ENCODE measurements at places on chromosomes 11 and 22.

DNA sequence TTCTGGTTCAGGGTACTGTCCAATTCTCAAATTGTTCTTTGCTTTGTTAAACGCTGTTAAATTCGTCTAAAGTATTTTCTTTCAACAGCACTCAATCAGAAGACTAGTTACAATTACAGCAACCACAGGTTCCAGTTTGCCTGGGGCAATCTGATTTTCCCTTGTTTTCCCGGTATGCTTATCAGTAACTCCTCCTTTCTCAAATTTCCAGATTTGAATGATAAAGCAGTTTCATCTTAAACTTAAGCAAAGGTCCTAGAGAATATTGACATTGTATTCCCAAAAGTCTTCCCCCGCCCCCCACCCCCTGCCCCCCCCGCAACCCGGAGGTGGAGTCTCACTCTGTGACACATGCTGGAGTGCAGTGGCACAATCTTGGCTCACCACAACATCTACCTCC is 10.5 kb upstream of the USP28 start:
- DNase-seq, result no peak

DNA sequence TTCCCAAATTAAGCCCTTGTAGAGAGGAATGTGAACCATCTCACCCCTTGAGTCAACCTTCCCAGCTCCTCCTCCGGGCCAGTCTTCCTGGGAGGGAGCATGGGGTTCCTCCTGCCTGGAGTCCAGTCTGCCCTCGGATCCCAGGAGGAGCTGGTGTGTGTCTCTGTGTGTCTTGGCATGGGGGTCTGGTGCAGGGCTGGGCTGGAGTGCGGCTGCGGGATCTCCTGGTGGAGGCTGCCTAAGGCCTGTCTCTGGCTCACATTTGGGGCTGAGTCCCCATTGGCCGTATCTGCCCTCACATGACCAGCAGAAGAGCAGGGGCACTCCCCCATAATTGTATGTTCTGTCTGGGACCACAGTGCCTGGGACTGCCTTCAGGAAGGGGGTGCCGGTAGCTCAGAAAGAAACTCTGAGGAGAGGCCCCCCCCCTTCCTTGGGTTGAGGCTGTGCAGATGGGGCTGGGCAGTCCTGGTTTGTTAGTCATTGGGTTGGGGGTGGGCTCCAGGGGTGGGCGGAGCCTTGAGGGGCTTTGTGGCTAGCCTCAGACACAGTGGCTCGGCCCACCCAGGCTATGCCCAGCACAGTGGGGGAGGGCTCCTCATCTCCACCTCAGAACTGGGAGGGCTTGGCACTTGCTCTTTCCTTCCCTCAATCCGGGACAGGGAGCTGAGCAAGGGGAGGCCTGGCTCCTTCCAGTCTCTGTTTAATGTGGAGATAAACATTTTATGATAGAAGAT is 2.9 kb downstream of the C1QTNF5 start:
- no peak for DNase-seq

DNA sequence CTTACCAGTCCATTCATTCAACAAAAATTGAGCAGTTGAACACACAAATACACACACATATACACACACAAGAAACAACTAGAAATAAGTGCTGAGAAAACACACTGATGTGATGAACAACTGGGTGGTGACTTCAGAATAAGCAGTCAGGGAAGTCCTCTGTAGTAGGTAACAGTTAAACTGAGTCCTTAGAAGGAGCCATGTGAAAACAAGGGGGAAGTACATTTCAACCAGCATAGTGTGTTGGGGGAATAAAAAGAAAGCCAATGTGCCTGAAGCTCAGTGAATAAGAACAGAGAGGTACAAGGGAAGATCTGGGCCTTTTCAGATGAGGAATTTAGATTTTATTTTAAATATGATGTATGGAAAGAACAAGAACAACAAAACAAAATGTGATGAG is 6.8 kb upstream of the TMEM123 start:
- DNase-seq, result no peak

DNA sequence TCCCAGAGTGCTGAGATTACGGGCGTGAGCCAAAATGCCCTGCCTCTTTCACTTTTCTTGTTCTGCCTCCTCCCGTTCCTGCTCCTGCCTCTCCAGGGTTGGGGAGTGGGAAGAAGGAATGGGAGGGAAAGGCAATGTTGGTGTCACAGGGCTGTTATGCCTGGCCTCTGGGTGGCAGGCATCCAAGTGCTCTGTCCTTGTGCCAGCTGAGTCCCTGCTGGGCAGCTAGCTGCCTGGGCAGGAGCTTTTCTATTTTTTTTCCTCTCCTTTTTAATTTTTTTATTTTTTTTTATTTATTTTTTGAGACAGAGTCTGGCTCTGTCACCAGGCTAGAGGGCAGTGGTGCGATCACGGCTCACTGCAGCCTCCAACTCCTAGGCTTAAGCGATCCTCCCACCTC is 4.1 kb upstream of the SAC3D1 start:
- DNase-seq, result no peak

- no peak for DNase-seq
These were observed 981.0 kb upstream of the FAT3 start for GRCh38 chr11:91243630-91244029.

GRCh38 chr11:22433094-22433455 is 94.9 kb downstream of the SLC17A6 start:
- DNase-seq, result no peak

DNA sequence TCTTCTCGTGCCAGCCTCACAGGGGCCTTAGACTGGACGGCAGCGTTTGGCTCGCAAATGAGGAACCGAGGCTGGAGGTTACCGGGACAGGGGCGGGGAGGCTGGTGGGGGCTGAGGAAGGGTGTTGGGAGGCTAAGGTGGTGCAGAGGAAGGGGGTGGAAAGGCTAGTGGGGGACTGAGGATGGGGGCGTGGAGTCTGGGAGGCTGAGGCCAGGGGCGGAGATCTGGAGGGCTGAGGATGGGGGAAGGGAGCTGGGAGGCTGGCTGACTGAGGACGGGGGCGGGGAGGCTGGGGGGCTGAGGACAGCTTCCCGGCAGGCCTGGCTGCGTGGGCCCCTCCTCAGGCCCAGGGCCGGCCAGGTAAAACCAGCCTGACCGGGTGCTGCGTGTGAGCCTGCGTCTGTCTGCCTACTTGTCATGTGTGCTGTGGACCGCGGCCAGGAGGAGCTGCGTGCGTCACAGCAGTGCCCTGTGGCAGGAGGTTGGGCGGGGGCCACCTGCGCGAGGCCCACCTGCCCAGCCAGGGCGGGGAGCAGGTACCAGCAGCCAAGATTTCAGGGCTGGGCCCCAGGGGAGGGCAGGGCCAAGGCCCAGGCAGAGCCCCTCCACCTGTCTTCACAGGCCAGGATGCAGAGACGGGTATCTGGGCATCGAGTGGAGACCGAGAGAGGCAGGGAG is 9.4 kb upstream of the PIM3 start:
- no peak for DNase-seq

DNA sequence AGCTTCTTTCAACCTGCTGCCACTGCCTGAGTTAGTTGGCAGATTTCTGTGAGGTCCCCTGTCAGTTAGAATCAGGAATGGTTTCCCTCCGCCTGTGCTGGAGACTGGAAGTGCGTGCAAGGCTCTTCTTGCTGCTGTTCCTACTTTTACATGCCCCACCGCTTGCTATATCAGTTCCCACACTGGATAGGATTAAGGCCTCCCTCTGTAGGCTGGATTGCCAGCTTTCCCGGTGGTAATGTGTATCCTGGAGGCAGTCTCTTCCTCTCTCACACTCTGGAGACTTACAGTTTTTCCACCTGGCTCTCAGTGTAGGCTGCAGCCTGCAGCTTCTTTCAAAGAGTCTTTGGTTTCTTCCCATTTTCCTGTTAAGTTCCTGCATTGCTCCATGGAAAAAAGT is 66.5 kb downstream of the ARHGAP42 start:
- no peak for DNase-seq

DNA sequence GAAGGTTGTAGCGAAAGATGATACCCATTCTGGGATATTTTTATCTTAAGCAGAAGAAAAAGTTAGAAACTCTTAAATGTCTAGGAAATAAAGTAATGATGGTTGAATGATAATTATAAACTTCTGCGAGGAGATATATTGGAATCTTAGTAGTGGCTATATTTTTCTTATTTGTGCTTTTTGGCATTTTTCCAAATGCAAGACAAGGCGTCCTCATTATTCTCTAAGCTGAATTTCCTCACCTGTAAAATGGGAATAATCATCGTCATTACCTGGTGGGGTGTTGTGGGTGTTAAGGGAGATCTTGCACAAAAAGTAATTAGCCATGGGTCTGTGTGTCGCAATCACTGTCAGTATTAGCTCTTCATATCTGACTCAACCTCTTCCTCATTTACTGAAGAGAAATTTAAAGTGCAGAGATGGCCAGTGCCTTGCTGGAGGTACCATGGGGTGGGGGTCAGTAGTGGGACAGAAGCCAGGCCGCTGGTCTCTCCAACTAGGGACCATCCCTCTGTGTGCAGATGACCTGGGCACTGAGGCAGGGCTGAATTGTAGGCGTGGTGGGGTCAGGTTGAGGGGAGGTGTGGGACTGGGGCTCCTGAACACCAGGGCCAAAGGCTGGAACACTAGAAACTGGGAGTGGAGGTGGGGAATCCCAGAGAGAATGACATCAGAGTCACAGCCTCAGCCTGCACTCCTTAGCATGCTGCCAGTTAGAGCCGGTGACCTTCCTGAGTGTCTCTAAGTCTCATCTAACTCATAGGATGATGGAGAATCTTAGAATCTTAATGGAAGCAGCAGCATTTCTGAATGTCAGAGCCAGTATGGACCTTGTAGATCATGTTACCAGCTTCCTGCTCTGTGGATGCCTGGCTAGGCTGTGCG is 4.1 kb downstream of the PITPNM1 start:
- no peak for DNase-seq

- no peak for DNase-seq
These were observed 325.5 kb downstream of the CADM1 start for GRCh38 chr11:115178705-115179104.

DNA sequence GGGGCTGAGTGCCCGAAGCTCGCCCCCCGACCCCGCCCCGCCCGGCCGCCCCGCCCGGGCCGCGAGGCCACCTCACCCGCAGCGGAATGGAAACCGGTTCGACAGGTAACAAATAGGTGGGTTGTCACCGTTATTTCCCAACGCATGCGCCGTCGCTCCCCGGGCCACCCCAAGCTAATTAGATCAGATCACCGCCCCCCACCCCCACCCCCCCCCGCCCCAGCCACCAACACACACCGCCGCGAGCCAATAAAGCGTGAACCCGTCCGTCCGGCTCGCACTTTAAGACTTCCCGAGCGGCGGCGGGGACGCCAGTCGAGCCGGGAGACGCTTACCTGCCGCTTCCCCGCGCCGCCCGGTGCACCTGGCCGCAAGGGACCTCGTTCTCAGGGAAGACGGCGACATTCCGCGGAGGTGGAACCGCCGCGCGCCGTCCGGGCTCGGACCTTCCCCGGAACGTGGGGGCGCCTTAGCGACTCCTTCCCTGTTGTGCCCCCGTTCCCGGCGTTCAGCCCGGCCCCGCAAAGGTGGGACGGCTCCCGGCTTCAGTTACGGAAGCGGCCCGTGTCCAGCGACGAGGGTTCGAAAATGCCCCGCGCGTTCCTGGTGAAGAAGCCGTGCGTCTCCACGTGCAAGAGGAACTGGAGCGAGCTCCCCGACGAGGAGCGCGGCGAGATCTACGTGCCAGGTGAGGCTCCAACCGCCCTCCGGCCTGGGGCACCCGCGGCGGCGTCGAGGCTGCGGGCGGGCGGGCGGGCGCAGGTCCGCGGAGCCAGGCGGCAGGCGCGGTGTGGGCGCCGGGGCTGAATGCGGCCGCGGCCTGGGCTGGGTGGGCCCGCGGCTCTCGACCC is at the start of gene OVOL1:
TSS of gene OVOL1 (plus strand) at position 278 of the 851 bp plus-strand sequence. CDS start at position 589, 311 bp downstream.
- DNase-seq, result no peak

GRCh38 chr11:30333405-30333804 is 10.5 kb downstream of the ARL14EP start:
- no peak for DNase-seq

DNA sequence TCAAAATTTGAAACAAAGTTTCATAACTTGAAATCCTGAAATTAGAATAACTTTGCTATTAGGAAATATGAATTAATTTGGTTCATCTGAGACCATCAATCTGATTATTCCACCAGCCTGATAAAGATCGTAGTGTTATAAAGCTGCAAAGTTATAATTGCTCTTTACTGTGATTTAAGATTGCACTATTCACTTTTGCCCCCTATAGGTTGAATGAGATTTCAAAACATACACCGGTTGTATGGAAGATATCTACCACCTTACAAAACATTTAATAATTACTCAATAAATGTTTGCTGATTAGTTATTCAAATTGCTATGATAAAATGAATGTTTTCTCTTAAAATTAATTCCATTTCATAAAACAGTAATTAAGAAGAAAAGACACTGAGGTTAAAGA is 26.1 kb downstream of the APIP start:
- no peak for DNase-seq

GRCh38 chr11:15896530-15896929 is 459.8 kb downstream of the SOX6 start:
- DNase-seq, result no peak

DNA sequence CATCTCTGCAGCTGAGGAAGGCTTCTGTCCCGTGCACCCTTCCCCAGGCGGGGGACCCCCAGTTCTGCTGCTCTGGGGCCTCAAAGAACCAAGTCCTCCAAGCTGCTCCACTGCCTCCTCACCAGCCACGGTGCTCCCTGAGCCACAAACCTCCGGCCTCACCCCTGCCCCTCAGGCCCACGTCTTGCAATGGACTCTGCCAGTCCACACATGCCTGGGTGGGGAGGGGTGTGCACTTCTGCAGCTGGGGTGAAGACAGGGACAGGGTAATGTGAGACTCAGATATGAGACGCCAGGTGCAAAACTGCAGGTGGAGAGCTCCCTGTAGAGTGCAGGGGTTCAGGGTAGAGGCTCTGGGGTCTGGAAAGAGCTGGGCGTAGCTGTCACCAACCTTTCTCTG is 3.2 kb upstream of the PTDSS2 start:
- DNase-seq, result no peak

- no peak for DNase-seq
These were observed 10.6 kb downstream of the LRRC32 start for GRCh38 chr11:76659672-76660532.

DNA sequence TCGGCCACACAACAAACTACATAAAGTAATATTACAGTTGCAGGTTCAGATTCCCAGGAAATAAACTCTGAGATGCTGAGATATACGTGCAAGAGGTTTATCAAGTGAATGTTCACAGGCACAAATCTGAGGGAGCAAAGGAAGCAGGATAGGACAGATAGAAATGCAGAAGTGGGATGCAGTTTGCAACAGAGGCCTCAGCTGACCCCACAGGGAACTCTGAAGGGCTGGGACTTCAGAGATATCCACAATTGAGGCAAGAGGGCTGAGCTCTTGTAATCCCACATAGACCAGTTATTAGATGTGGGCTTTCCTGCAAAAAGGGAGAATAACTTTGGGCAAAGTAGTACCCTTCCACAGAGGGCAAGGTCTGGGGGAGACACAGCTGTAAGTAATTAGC is 25.4 kb upstream of the ARHGAP20 start:
- no peak for DNase-seq

GRCh38 chr11:76770642-76771445 is 12.3 kb upstream of the TSKU start:
- DNase-seq, result no peak

DNA sequence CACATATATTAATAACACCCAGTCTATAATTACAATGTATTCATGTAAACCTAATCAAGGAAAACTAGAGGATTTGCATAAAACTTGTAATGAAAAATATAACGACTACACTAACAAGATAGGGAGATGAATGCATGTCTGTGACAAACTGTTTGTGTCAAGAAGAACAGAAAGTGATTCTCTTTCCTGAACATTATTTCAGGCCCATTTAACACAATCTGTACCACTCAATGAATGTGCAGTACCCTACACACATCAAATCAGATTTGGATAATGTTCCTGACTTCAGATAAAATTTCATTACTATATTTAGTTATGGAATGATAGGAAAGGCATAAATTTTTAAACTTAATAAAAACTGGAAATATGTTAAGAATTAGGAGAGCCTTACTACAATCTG is 93.1 kb downstream of the CADM1 start:
- DNase-seq, result no peak

Measured in CMK (cell line).